ENCODE measurements at places on chromosomes 16 and 17. TPM values are rescaled to one million over a fixed set of nuclear protein-coding genes. Genes with fewer than 3 reads are reported as not detected.

- DNase-seq, result no peak
These were observed 67.4 kb downstream of the MRM1 start for GRCh38 chr17:36668824-36669223.

- DNase-seq, result no peak
These were observed 12.4 kb downstream of the NMT1 start for GRCh38 chr17:45073414-45074070.

DNA sequence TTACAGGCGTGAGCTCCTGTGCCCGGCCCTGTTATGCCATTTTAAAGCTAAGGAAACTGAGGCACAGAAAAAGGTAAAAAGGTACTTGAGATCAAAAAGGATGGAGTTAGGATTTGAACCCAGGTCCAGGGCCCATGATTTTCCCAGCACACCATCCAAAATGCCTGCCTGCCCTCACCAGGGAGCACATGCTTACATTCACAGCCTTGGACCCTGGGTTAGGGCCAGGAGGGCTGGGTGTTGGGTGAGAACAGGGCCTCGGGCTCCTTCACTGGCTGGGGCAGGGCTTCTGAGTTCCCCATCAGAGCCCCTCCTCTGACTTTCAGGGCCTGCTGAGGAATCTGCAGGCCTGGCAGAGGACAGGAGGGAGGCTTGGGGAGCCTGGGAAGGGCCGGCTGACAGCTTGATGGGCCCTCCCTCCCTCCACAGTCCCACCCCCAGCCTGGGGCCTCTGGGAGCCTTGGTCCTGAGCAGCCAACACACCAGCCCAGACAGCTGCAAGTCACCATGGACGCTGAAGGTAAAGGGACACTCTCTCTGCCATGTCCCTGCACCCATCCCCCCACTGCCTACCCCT, at the start of gene QPRT:
QPRT (plus strand) TSS at position 490 of the 577 bp plus-strand sequence; CDS start at position 508, 18 bp downstream.
- DNase-seq, result peak; percentile 86

The ENPP7 gene
- not detected for polyA plus RNA-seq

The ITGB3 gene
- polyA plus RNA-seq, result 10.0 TPM

- no peak for DNase-seq
These were observed 236.6 kb downstream of the MRTFB start for GRCh38 chr16:14307527-14308367.

GRCh38 chr17:39688945-39689344, 1.1 kb upstream of the PGAP3 start:
- no peak for DNase-seq

GRCh38 chr17:29219378-29220047, 27.1 kb upstream of the CRYBA1 start:
- DNase-seq, result peak; percentile 91

DNA sequence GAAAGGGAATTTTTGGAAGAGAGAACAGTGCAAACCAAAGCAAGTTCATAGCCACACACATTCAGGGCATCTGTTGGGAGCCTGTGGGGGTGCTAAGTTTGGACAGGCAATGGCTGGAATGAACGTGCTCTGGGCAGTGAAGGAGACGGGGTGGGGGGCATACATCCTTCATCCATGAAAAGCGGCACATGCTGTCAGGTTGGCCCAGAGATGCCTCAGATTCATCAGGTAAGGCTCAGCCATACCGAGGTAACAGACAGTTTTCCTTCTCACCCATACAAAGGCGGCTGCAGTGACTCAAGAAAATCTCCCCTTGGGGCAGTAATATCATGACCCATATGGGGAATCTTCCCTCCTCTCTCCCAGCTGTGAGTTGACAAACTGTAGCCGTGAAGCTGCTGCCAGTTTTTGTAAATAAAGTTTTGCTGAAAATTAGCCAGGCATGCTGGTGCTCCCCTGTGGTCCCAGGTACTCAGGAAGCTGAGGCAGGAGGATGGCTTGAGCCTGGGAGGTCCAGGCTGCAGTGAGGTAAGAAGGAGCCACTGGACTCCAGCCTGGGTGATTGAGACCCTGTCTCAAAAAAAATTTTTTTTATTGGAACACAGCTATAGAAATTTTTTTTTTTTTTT, 9.2 kb upstream of the UBALD2 start:
- DNase-seq, result no peak

The ZSCAN10 gene
- polyA plus RNA-seq, result not detected

The TPSAB1 gene
- not detected for polyA plus RNA-seq

DNA sequence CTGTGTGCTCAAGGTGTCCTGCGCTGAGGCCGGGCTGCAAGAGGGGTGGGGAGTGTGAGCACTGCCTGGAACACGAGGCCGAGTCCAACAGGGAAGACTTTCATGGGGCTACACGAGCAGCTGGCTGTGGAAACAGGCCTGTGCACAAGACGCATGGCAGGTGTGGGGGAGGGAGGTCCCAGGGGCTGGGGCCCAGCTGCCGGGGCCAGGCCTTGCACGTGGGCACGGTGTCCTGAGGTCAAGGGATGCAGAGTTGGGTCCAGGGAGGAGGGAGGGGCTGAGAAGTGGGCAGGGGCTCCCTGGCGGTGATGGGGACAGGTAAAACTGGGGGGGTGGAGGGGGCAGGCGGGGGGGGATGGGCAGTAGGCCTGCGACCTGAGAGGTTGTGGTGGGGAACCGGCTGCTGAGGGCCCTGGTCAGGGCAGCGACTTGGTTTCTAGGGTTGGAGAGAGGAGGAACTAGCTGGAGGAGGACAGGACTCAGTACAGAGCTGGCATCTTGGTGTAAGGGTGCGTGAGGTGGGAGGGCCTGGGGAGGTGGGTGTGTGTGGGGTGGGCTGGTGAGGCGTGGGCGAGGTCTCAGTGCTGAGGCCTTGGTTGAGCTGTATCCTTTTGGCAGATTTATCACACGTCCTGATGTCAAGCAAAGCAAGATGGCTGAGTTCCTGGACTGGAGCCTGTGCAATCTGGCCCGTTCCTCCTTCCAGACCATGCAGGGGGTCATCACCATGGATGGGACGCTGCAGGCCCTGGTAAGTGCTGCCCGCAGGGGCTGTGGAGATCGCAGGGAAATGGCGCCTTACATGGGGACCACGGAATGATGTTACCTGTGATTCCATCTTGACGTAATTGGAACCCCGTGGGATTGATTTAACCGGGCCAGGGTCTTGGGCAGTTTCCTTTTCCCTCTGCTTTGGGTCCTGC, 29.4 kb downstream of the TBCD start:
- DNase-seq, result peak; percentile 47

GRCh38 chr17:11292491-11292890, 51.5 kb downstream of the SHISA6 start:
- DNase-seq, result no peak

- no peak for DNase-seq
These were observed 14.0 kb downstream of the ANKRD11 start for GRCh38 chr16:89476379-89476778.

The ARHGDIG gene
- not detected for polyA plus RNA-seq

The CD19 gene
- polyA plus RNA-seq, result 0.43 TPM

The RCVRN gene
- 0.17 TPM for polyA plus RNA-seq

- DNase-seq, result no peak
These were observed 18.9 kb downstream of the TMC5 start for GRCh38 chr16:19436540-19436939.

The WNT9B gene
- polyA plus RNA-seq, result 0.32 TPM

The KRT20 gene
- not detected for polyA plus RNA-seq

DNA sequence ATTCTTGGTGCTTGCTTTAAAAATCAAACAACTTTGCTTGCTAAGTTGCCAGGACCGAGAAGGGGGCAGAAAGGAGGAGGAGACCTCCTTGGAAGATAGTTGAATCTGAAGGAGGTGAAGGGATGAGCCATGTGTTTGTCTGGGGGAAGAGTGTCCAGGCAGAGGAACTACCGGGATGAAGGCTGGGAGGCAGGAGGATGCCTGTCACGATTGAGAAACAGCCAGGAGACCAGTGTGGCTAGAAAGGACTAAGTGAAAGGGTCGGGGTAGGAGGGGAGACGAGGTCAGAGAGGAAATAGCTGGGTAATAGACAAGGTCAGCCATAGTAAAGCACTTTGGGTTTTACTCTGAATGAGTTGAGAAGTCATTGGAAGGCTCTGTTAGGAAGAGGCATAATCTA, 38.9 kb upstream of the CSNK2A2 start:
- DNase-seq, result no peak
